ENCODE measurements at places on chromosomes 12 and 14. TPM values are rescaled to one million over a fixed set of nuclear protein-coding genes. Genes with fewer than 3 reads are reported as not detected.

- DNase-seq: no peak
Measured at GRCh38 chr12:120965534-120966091, 12.7 kb upstream of the HNF1A start.

DNA sequence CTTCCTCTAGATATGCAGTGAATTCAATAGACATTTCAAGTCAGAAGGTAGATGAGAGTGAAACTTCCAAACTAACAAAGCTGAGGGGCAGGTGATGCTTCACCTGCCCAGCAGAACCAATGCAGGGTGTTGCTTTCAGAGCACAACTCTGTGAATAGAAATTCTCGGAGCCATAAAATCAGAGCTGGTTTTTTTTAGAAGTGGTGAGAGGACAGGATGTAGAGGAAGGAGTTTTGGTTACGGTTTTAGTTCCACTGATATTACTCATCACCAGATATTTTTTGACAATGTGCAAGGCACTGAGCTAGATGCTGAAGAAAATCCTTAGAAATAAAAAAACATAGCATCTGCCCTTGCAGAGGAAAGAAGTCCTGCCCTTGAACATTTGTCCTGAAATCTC lies 62.2 kb downstream of the BMP4 start:
- DNase-seq: no peak

DNA sequence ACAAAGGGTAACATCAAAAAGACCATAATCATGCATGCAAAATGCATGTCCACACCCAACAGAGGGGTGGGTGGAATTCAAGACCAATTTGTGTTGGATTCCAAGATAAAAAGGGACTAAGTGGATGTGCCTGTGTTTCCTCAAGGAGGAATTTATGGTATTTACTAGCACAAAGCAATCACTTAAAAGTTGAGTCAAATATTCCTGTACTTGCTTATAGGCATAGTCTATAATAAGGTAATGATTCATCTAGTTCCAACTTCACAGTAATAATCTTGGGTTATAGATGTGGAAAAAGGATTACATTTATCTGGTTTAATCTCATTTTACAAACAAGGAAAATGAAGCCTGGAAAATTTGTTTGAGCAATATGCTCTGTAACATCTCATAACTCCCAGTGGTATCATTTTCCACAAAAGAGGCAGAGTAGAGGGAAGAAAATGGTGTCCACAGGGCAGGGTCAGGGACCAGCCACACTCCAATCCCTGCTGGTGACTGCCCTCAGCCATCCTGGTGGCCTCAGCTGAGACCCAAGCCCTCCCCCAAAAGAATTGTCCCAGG lies 80.8 kb upstream of the REP15 start:
- no peak for DNase-seq

DNA sequence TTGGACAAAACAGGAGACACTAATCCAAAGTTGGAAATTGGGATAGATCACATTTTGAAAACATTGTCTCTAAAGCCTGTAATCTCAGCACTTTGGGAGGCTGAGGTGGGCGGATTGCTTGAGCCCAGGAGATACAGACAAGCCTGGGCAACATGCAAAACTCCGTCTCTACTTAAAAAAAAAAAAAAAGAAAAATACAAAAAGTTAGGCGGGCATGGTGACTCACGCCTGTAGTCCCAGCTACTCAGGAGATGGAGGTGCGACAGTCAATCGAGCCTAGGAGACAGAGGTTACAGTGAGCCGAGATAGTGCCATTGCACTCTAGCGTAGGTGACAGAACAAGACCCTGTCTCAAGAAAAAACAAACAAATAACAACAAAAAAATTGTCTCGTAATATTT lies 152.1 kb downstream of the MGAT4C start:
- no peak for DNase-seq

DNA sequence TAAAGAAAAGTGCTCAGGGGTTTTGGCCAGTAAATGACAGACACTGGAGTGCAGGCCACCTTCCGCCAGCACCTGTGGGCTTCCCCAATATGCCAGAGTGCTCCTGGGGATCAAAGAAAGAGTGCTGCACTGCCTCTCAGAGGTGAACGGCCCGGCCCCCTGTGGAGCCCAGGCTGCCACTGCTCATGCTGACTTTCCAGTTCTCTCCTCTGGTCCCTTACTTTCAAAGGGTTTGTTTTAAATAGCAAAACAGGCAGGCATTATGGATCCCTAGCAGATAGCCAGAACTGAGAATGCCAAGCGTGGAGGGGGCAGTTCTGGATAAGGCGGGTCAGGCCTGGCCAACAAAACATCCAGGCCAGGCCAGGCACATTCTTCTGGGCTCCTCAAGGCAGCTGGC lies 59.6 kb downstream of the MDM2 start:
- DNase-seq: no peak

DNA sequence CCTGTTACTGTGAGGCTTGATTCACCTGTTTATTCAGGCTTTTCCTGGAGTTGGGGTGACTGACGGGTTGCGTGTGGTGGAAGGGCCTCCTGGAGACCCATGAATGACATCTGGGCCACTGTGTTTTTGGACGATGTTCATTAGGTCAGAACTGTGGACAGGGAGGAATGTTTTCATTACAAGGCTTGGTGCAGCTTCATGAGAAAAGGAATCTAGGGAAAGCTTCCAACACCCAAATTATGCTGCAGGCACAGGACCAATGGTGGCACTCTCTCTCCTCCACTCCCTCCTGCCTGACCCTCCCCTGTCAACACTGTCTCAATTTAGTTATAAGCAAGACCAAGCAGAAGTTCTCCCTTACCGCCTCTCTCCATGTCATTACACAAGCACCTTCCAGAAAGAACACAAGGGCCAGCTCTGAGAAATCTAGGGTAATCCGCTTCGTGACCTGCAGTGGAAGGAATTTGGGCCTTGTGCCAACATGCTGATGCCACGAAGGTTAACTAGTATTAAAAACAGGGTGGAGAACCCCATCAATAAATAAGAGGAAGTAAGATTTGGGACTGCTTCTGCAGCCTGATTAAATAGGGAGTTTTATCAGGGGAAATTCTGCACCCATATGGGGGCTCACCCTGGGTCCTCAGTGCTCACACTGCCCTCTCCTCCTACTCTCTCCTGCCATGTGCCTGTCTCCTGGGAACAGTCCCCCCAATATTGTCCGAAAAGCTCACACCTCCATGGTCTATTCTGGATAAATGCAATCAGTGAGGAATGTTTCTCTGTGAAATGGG lies 200.3 kb downstream of the KTN1 start:
- DNase-seq: no peak

GRCh38 chr12:25101092-25101445 lies 93.9 kb downstream of the DNAI7 start:
- no peak for DNase-seq

PIANP gene
- total RNA-seq: not detected

SDS gene
- 5.7 TPM for total RNA-seq

RERGL gene
- total RNA-seq: 1.1 TPM

BBS10 gene
- 6.4 TPM for total RNA-seq

AQP2 gene
- total RNA-seq: not detected

Measured in transverse colon (tissue), 4 donors.